Chondrocyte (in vitro differentiated cells): ENCODE measurements at places on chromosomes 2 and 18. TPM values are rescaled to one million over a fixed set of nuclear protein-coding genes. Genes with fewer than 3 reads are reported as not detected.

- H3K4me1 ChIP-seq: no peaks in the 10 kb centered on the region
- no peak for DNase-seq
- peaks cover 6% of the 10 kb centered on the region for H3K27me3 ChIP-seq
Measured at GRCh38 chr18:32867936-32868335, 95.1 kb upstream of the KLHL14 start.

DNA sequence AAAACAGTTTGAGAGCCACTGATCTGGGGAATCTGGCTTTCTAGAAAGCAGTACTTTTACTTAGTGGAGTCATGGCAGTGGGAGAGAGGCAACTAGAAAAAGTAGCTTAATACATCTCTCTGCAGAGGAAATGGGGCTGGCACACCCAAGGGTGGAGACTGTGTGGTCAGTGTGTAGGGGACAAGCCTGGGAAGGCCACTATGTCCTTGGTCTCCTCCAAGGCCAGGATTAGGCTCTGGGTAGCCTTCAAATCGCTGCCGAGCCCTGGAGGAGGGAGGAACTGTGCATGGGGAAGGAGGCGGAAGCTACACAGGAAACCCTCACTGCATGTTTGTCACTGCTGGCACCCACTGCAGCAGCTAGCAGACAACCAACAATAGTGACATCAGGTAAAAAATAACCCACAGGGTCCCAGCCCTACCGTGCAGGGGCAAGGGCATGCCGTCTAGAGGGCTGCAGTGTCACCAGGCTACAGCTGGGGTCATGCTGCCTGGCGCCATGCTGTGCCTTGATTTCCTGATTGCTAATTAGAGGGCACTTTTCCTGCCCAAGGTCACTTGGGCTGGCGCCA, 34.8 kb downstream of the LBH start:
- no peaks in the 10 kb centered on the region for H3K27me3 ChIP-seq
- peak overlapping the region; percentile 92 for H3K27ac ChIP-seq
- DNase-seq: no peak
- H3K36me3 ChIP-seq: peaks cover 2% of the 10 kb centered on the region

- H3K36me3 ChIP-seq: no peaks in the 10 kb centered on the region
- H3K27me3 ChIP-seq: peaks cover 1% of the 10 kb centered on the region
- no peak overlapping the region for H3K27ac ChIP-seq
- no peak overlapping the region for H3K4me3 ChIP-seq
Measured at GRCh38 chr18:36638224-36638623, 190.6 kb downstream of the TPGS2 start.

- H3K4me1 ChIP-seq: peaks cover 48% of the 10 kb centered on the region
- H3K36me3 ChIP-seq: no peaks in the 10 kb centered on the region
- no peak for DNase-seq
- peak overlapping the region; percentile 42 for H3K4me3 ChIP-seq
Measured at GRCh38 chr18:62760403-62760734, 45.0 kb downstream of the PHLPP1 start.

- H3K4me1 ChIP-seq: peaks cover 24% of the 10 kb centered on the region
- H3K36me3 ChIP-seq: peaks cover 2% of the 10 kb centered on the region
- H3K4me3 ChIP-seq: no peak overlapping the region
- no peak overlapping the region for H3K27ac ChIP-seq
Measured at GRCh38 chr2:10412380-10412779, 35.7 kb downstream of the ODC1 start.

The PTMA gene
- 391 to 435 TPM (median 409 TPM) in 3 replicates for total RNA-seq

DNA sequence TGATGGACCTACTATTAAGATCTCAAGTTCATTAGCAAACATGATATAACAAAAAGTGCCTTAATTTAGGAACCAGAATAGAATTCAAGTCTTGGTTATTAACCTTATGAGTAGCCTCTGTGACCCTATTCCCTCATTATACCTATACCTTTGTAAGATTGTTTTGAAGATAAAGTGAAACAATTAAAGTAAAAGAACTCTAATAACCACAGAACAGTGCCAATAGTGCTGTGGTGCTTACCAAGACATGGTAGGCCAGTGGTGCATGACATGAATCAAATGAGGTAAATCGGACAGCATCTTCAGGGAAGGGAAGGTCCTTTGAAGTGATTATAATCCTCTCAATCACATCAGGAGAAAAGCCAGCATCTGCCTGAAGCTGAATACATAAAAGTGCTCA, 36.4 kb downstream of the METTL4 start:
- no peak for DNase-seq
- no peaks in the 10 kb centered on the region for H3K27me3 ChIP-seq
- peaks cover 4% of the 10 kb centered on the region for H3K36me3 ChIP-seq
- H3K4me3 ChIP-seq: no peak overlapping the region
- H3K27ac ChIP-seq: no peak overlapping the region
